NCI-H1092 (cell line): ENCODE measurements at places on chromosomes 2 and 18.

GRCh38 chr2:42607101-42607637, 38.7 kb downstream of the MTA3 start:
- no peak for DNase-seq

DNA sequence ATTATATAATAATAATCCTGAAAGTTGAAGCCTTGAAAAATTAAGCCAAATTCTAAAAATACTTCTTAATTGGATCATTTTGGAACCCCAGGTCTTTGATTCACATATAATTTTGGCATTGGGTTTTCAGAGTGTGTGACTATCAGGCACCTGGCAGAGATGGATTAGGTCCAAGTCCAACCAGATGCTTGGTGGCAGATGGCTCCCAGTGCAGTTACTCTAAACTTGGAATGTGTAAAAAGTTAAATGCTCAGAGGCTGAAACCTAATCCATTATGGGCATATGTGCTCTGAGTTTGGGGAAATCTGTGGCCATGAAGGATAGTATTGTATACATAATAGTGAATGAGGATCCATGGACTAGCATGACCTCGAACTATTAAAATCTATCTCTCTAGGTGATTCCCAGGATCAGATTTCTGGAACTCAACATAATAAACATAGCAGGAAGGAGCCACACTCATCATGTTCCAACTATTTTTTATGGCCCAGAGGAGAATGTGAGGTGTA, 333.0 kb downstream of the RPRM start:
- DNase-seq: no peak

DNA sequence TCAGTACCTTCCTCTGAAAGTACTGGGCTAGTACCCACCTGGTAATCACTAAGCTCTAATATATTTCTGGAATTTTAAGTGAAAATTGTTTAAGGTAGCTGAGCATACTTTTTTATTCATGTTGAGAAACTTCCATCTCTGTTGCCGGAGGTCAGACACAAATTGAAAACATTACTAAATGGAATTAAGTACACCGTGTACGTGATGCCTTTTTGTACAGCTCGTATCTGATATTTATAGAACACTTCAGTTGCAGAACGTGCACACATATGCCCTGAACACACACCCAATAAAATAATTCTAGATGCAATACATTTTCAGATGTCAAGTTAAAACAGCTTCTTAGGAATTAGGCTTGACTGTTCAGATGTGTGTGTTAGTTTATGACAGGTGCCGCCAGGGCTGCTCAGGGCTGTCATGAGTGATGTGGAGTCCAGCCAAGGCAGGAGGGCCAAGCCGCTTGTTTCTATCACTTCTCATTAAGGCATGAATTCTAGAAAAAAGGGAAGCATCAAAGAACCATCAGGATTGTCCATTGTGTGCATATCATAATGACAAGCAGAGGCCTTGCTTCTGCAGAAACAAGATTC, 80.9 kb upstream of the FOSL2 start:
- no peak for DNase-seq

DNA sequence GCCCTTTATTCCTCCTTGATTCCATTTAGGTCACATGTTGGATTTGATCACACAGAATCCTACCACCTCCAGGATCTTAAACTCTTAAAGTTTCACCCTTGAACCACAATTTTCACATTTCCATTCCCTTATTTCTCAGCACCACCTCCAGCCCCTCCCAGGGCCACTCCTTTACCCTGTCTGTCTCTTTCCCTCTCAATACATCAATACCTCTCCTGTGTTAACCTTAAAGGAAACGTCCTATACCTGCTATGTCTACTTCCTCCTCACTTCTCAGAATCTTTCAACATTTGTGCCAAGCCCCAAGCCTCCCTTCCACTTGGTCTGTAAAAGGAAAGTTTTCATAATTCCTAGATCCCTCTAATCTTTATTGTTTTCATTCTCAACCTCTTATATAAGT, 158.8 kb downstream of the BAZ2B start:
- DNase-seq: no peak

DNA sequence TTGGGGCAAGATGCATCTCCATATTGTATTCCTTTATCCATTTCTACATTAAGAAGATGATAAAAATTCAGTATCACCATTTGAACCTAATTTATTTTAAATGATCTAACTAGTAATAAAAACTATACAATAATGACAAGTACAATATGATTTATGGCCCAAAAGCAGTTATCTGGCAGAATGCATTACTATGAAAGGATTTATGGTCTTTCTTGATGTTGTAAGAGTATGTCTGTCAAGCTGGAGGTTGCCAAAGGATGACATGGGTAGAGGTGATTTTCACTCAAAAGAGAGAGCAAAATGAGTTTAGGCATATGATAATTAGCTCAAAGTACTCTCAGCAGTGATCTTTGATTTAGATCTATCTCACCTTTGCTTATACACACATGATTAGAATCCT, 54.2 kb upstream of the MAP2 start:
- no peak for DNase-seq

DNA sequence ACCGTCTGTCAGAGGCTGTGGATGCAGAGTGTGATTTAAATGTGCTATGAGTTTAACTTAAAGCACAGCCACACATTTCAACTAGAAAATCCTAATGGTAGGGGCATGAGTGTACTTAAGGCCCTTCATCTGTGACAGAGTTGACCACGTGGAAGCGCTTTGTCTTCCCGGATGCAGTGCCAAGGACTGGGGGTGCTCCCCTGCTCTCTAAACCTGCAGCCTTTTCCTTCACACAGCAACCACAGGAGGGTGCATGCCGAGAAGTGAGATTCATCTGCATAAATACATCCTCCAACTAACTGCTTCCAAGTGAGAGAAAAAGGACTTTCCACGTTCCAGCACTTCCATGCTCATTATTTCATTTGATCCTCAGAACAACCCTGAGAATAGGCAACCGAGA, 149.6 kb downstream of the MYT1L start:
- DNase-seq: no peak

DNA sequence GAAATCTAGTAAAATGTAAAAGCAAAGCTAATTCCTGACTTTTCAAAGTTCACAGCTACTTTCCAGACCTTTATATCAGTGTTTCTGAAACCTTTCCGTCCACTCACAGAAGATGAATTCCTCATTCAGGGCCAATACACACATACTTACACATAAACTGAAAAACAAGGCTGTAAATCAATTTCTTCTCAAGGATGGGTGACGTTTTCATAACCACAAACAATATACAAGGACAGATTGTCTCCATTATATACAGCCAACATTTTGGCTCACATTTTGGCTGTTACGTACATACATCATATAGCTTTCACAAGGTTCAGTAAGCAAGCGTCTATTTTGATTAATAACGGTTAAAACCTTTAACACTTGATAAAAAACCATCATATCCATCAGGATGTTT, 1.4 kb downstream of the RPRD1A start:
- no peak for DNase-seq

DNA sequence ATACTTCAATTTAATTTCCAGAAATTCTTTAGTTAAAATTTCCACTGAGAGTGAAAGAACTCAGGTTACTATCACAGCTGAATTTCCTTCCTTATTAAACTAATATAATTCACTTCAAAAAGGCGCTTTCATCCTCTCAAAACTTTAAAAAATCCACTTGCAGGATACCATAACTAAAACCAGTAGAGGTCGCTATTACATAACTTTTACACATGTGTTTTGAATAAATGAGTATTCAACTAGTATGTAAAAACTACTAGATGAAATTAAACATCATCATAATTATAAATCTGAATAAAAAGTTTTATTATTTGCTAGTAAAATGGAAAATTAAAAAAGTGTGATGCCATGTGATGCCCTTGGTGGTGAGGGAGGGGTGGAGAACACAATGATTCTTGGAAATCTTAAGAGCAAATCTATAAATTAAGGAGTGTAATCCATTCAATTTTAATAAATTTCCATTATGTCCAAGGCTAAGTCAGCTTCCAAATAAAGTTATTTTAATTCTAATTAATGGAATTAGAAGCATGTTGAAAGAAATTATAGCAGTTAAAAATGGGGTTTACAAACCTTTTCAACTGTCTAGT, 61.4 kb downstream of the SOS1 start:
- peak; percentile 3 for DNase-seq

DNA sequence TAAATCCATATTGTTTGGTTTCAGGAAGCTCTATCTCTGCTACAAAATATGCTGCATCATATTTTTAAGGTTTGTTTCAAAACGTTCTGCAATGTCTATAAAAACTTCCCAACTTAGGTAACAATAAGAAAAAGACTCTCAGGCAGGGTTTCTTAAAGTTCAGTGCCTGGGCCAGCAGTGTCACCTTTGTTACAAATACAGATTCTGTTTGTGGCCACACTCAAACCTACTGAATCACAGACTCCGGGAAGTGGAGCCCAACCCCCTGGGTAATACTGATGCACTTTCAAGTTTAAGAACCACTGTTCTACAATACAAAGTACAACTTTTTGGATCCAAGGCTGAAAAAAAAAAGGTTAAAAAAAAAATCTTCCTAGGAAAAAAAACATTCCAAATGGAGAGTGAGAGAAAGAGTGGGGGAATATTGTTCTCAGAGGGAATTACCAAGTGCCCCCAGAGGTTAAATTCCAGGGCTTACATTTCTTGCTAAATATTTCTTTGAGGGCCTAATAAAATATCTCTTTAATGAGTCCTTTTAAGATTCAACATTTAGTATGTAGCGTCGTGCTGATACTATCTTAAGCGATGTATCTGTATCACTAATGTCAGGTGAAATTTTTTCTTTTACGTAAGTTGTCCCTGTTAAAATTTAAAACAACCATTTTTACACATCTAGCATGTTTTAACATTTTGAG, 476.7 kb downstream of the TXNL1 start:
- no peak for DNase-seq

GRCh38 chr2:238389988-238390589, 36.6 kb upstream of the ASB1 start:
- DNase-seq: peak; percentile 69

- DNase-seq: no peak
Observed at GRCh38 chr2:112706170-112706664, 14.6 kb upstream of the NT5DC4 start.

GRCh38 chr2:144181001-144181400, 338.9 kb downstream of the ZEB2 start:
- no peak for DNase-seq

GRCh38 chr2:45138904-45139303, 129.7 kb upstream of the SIX2 start:
- DNase-seq: no peak

DNA sequence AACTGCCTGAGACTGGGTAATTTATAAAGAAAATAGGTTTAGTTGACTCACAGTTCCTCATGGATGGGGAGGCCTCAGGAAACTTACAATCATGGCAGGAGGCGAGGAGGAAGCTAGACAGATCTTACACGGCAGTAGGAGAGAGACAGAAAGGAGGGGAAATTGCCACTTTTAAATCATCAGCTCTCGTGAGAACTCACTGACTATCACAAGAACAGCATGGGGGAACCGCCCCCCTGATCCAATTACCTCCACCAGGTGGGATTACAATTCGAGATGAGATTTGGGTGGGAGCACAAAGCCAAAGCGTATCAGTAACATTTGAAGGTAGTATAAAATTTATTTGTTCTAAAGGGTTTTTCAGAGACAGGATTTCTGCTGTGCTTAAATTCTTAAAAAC, 5.4 kb downstream of the GALM start:
- no peak for DNase-seq

- DNase-seq: no peak
Observed at GRCh38 chr2:71713581-71714580, 260.5 kb downstream of the DYSF start.

- no peak for DNase-seq
Observed at GRCh38 chr2:121476684-121477083, 54.0 kb upstream of the RNU4ATAC start.

- DNase-seq: no peak
Observed at GRCh38 chr2:41079011-41079410, 627.1 kb upstream of the SLC8A1 start.

DNA sequence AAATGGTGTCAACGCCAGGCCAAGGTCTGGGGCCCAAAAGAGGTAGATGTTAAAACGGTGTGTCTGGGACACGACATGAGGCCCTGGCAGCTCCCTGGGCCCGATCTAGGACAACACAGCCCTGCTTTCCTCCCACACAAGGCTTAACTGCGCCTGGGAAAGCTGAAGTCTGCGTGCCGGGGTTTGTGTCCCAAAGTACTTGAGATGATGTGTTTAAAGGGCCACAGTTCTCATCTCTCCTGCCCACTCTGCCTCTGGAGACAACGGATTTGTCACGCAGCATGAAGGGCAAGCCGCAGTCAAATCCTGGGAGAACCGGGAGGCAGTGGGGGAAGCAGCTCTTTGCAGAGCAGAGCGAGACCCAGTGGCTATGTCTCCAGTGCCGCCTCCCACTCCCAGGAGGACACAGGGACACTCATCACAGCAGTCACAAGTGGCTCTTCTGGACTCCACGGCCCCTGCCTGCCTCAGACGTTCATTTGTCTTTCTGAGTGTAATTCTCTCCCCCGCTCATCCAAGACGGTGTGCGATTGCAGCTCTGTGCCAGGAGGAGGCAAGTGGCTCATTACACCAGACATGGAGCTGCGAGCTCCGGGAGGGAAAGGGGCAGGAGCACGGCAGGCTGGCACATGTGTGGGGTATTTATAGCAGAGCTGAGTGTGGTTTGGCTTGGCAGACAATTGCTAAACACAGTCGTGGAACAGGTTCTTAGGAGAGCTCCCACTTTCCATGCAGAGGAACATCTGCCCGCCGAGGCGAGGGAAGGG, 57.7 kb upstream of the SEMA4C start:
- DNase-seq: no peak

GRCh38 chr2:85585781-85586105, 1.5 kb downstream of the VAMP5 start:
- no peak for DNase-seq

DNA sequence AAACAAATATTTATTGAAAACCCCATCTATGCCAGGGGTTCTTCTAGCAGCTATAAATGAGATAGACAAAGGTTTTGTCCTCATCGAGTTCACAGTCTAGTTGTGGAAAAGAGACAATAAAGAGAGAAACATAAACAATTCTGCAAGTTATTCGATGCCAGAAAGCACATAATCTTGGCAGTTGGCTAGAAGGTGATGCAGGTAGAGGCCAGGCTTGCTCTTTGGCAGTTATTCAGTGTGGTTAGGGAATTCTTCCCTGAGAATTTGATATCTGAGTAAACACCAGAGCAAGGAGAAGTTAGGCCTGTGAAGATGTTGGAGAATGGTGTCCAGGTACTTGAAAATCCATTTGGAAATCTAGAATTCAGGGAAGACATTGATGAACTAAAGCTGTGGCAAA, 547.4 kb downstream of the SLC4A3 start:
- DNase-seq: no peak

DNA sequence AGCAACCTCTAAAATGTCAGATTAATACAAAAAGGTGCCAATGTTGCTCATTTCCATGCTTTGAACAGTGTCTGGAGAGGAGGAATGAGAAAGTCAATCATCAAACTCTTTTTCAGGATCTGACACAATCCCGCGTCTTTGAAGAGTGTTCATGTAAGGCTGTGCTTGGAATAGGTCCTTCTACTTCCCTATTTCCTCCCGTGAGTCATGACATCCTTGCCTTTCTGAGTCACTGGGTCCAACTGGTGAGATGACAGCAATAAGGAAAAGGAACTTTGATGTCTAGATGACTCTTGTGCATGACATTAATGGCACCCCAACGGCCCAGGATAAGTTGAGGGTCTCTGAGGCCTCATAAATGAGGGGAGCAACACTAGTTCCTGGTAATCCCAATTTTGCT, 109.0 kb upstream of the CELF4 start:
- no peak for DNase-seq
